ENCODE measurements at places on chromosomes 1 and 21. TPM values are rescaled to one million over a fixed set of nuclear protein-coding genes. Genes with fewer than 3 reads are reported as not detected.

CBR3 gene
- total RNA-seq, result 4.5 TPM

SERTAD4 gene
- total RNA-seq, result not detected

CFAP74 gene
- not detected for total RNA-seq

DNA sequence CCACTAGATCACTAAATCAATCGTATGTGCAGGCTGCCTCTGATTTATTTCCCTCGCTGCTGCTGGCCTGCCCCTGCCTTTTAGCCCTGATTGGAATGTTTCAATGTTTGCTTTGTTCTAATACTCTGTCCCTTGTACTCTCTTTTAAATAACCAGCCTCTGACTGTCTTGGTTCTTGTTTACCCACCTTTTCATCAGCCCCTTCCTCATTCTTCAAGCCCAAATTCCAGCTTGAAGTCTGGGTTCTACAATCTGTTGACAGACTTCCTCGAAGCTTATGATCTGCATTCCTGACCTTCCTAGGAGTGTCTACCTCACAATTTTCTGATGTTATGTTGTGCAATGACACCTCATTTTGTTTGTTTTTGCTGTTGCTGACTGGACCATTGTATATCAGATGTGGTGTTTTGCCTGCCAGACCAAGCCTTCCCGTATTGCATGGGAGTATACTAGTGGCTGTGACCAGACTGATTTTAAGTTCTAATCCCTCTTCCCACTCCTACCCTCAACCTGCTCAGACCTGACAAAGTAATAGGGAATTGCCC, 46.6 kb upstream of the APOBEC4 start:
- no peaks in the 10 kb centered on the region for H3K36me3 ChIP-seq
- no peaks in the 10 kb centered on the region for H3K4me1 ChIP-seq
- no peak overlapping the region for H3K4me3 ChIP-seq
- no peak for DNase-seq
- no peak overlapping the region for H3K27ac ChIP-seq

DNA sequence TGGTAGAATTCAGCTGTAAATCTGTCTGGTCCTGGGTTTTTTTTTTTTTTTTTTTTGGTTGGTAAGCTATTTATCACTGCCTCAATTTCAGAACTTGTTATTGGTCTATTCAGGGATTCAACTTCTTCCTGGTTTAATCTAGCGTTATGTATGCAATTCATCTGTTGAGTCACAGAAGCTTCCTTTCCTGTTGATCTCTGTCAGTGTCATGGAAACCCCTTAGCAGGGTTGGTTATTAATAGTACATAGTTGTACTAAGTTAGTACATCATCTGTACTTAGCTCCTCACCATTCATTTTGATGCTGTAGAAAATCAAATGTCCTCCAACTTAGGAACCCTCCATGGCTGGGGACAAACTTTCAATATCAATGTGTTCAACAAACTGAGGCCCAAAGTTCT, 51.0 kb upstream of the BARHL2 start:
- DNase-seq, result no peak
- H3K4me1 ChIP-seq, result no peaks in the 10 kb centered on the region
- H3K4me3 ChIP-seq, result no peak overlapping the region
- H3K36me3 ChIP-seq, result no peaks in the 10 kb centered on the region
- no peak overlapping the region for H3K27ac ChIP-seq

GRCh38 chr1:158516966-158517365, 37.2 kb downstream of the OR6Y1 start:
- no peak overlapping the region for H3K27ac ChIP-seq
- H3K4me3 ChIP-seq, result no peak overlapping the region
- no peaks in the 10 kb centered on the region for H3K4me1 ChIP-seq
- H3K36me3 ChIP-seq, result no peaks in the 10 kb centered on the region
- H3K27me3 ChIP-seq, result peaks cover 35% of the 10 kb centered on the region
